ENCODE measurements at places on chromosomes 4 and X.

GRCh38 chr4:110920990-110921389 lies 298.1 kb upstream of the PITX2 start:
- DNase-seq: no peak

GRCh38 chr4:99052902-99053301 lies 35.7 kb downstream of the ADH5 start:
- no peak for DNase-seq

GRCh38 chr4:74777531-74777930 lies 16.8 kb downstream of the BTC start:
- DNase-seq: no peak

DNA sequence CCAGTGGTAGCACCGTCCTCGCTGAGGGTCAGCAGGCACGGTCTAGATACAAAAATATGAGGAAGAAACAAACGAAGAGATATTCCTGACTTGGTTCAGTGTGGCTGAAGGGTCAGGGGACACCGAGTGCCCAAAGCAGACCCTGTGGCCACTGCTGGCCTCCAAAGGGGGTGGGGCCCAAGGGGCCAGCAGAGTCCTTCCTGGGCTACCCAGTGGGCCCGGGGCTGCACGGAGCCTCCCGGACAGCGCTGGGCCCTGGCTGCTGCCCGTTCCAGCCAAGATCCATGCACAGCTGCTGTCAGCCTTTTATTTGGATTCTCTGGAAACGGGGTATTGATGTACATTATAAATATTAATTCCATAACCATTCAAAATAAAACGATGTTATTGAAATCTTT lies 20.4 kb downstream of the NELFA start:
- DNase-seq: no peak

GRCh38 chr4:110058677-110059076 lies 139.7 kb downstream of the ELOVL6 start:
- no peak for DNase-seq

GRCh38 chrX:29728639-29729038 lies 486.7 kb upstream of the MAGEB2 start:
- DNase-seq: no peak

GRCh38 chr4:101418055-101418454 lies 70.7 kb upstream of the PPP3CA start:
- DNase-seq: peak; percentile 30

GRCh38 chr4:70788733-70789132 lies 51.0 kb downstream of the GRSF1 start:
- DNase-seq: no peak

DNA sequence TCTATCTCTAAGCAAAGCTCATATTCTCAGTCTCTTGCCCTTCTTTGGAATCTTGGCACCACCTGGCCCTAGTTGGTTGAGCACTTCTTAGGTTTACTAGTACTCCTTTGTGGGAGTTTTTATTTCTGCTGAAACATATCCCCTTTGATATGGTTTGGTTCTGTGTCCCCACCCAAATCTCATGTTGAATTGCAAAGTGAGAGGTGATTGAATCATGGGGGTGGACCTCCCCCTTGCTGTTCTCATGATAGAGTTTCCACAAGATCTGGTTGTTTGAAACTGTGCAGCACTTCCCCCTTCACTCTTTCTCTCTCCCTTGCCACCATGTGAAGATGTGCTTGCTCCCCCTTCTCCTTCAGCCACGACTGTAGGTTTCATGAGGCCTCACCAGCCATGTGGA lies 22.2 kb upstream of the SYNPO2 start:
- DNase-seq: no peak

GRCh38 chrX:107429090-107429489 lies 20.4 kb upstream of the FRMPD3 start:
- no peak for DNase-seq

DNA sequence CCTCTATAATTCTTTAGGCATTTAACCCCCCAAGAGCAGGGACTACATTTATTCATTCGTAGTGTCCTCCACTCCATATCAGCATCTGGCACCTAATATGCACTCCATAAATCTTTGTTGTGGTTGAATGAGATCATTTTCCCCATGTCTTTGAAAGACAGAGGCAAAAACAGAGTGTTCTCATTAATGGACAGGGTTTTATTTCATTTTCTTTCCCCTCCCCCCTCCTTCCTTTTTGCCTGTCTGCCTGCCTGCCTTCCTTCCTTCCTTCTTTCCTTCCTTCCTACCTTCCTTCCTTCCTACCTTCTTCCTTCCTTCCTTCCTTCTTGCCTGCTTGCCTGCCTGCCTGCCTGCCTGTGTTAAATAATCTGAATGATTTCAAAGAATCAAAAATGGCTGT lies 83.2 kb downstream of the SHROOM3 start:
- DNase-seq: no peak

DNA sequence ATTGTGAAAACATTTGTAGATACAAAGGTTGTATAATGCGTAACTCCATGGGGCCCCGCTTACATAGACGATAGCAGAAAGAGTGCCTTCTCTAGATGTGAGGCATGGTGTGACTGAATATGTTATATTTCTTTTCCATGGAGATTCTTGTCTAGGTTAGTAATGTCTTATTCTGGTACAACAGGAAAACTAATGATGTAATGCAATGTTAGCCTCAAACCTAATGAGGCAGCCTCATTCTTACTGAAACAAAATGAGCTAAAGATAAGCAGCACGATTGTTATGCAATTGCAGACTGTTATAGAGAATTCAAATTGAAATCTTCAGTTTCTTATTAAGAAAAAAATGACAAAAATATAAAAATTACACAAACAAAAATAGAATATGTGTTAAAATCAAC lies 171.1 kb upstream of the ANKRD50 start:
- no peak for DNase-seq

DNA sequence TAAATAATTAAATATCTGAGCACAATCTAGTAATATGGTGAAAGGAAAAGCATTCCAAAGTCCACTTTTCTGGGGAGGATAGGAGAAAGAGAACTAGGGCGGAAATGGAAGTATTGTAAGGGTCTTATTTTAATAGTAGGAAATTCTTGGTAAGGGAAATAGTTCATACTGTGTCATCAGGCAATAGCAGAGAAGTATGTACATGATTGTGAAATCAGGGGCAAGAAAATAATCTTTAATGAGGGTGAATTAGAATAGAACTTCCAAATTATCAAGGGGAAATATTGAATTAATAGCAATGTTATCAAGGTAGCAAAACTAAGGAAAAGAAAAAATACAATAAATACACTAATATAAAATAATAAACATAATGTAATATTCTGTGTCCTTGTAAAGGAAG lies 14.8 kb downstream of the GIMD1 start:
- DNase-seq: no peak

- no peak for DNase-seq
Observed at GRCh38 chr4:48133669-48134068, 381 bp downstream of the TXK start.

GRCh38 chrX:102765217-102765616 lies 44.7 kb downstream of the GPRASP3 start:
- DNase-seq: no peak

GRCh38 chr4:27819246-27819645 lies 958.6 kb downstream of the STIM2 start:
- DNase-seq: no peak

DNA sequence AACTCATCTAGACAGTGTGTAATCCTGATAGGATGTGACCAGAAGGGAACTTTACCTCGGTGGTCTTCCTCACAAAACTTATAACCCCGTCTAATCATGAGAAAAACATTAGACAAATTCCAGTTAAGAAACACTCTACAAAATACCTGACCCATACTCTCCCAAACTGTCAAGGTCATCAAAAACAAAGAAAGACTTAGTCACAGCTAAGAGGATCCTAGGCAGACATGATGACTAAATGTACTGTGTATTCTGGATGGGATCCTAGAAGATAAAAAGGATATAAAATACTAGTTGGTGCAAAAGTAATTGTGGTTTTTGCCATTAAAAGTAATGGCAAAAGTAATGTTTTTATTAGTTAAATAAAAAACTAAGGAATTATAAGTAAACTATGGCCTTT lies 81.6 kb downstream of the DTHD1 start:
- no peak for DNase-seq

DNA sequence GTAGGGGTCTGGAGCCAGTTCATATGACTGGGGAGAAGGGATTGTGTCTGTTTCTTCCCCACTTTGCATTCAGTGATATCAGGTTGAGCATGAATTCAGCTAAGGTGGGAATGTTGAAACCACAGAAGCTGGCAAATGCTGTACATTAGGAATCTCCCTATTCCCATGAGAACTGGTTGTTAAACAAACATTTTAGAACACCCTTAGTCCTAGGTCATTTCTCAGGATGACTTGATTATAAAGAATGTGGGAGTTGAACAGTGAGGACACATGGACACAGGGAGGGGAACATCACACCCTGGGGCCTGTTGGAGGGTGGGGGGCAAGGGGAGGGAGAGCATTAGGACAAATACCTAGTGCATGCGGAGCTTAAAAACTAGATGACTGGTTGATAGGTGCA lies 62.6 kb upstream of the LIMCH1 start:
- no peak for DNase-seq

DNA sequence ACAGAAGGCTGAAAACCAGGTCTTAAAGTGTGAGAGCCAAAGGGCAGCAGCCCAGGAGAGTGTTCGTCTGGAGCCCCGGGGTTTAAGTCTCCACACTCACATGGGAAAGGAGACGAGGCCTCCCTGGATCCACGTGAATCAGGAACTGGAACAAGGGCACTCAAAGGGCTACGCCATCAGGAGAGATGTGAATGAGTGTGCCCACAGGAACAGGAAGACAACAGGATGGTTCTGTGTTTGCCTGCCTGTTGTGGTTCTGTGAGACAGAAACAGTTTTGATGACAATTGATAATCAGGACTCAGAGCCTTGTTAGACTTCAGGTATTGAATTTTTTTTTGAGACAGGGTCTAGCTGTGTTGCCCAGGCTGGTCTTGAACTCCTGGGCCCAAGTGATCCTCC lies 4.9 kb upstream of the CTBP1 start:
- DNase-seq: no peak

GRCh38 chr4:105594099-105595010 lies 41.9 kb downstream of the ARHGEF38 start:
- DNase-seq: no peak

GRCh38 chr4:162151850-162152249 lies 11.9 kb downstream of the FSTL5 start:
- no peak for DNase-seq

- DNase-seq: no peak
Observed at GRCh38 chr4:76376534-76376933, 44.4 kb downstream of the CCDC158 start.

DNA sequence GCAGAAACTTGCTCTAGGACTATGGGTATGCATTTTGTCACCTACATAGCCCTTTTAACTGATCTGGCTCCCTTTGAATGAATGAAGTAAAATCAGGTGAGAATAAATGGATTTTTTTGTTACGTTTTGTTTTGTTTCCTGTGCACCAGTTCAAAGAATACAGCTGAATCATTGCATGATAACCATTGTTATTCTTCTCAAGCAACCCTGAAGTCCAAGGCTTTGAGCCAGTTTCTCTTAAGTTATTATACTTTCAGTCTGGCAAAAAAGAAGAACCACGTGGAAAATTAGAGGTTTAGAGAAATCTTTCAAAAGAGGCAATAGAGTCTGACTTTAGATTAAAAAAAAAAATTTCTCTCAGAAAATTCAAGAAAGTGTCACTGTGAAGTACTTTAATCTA lies 398.6 kb upstream of the TECRL start:
- no peak for DNase-seq

DNA sequence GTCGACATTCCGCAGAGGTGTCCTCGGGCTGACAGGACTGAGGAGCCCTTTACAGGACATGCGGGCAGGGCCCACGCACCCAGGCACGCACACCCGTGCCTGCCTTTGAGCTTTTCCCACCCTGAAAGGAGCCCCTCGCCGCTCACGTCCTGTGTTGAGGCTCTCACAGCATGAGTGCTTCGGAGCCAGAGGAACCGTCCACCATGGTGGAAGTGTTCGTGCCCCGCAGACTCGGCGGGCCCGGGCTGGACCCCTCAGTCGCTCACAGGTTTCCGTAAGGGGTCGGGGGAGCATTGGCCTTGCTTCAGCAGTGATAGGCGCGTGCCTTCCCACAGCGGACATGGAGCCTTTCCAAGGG lies 36.9 kb downstream of the PIGG start:
- DNase-seq: no peak

GRCh38 chrX:18676050-18676449 lies 4.1 kb upstream of the RS1 start:
- DNase-seq: no peak

- DNase-seq: no peak
Observed at GRCh38 chrX:130109429-130110378, 593 bp downstream of the ELF4 start.

DNA sequence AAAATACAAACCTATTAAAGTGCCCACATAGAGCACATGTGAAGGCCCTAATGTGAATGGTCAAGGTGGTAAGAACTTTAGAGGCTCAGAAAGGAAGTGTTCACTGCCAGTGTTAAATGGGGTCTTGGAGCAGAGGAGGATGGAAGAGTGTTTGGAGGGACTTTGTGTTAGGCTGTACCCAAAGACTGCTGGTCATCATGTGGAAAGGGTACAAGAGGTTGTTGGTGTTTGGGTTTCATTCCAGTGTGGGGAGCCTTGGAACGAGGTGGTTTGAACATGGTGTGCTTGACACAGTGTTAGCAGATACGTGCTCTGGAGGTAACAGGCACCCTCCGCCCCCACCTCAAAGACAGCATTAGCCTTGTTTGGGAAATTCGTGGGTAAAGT lies 73.1 kb downstream of the RAPGEF2 start:
- DNase-seq: no peak

DNA sequence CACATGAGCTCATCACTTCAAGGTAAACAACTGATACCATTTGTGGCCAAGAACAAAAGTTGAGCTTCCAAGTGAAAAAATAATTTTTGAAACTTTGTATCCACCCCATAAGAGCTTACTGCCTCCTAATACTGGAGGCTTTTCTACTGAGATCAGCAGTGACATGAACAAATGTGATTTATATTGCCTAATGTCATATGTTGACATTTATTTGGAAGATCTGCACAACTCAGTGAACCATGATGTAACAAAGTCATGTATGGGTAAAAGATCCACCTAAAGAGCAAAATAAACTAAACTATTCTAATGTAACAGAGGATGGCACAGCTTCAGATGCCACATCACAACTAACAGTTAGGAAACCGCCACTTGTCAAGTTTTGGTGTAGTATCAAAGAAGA lies 65.8 kb downstream of the AFAP1 start:
- no peak for DNase-seq

- no peak for DNase-seq
Observed at GRCh38 chrX:108348525-108348924, 89.7 kb downstream of the COL4A6 start.

- no peak for DNase-seq
Observed at GRCh38 chr4:66829310-66829709, 716.0 kb downstream of the CENPC start.
